CD4-positive, alpha-beta T cell treated with Interleukin-6 at 100 ng/mL for 8 hours (primary cell): ENCODE measurements at places on chromosomes 1 and 21.
A peak's percentile ranks its signal among the peaks of the same experiment; 100 is the strongest.

DNA sequence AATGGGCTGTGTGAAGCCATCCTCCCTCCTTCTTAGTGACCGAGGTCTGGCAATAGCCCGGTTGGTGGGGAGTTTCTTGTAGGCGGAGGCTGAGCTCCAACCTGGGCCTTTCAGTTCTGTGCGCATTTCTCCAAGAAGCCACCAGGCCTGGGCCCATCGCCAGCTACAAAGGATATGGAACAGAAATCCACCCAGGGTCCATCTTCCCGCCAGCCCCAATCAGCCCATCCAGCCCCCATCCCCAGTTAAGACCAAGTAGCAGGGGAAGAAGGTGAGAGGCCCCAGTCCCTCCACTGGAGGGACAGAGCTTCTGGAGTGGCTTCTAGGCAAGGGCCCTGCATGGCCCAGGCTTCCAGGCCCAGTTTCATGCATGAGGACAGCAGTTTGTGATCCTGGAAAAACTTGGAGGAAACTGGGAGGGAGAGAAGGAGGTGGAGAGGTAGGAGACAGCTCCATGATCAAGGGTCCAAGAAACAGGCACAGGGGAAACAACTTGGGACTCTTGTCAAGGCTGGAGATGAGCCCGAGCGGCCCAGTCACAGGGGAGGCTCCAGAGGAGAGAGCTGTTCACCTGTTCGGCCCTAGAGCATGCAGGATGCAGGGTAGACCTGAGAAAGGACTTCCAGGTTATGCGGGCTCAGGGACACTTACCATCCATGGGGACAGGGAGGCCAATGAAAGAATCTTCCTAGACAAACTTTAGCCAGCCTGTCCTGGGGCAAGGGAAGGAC, 261.2 kb downstream of the PTPRU start:
- DNase-seq, result no peak

- no peak for DNase-seq
These were observed 51.1 kb upstream of the PRDX6 start for GRCh38 chr1:173426057-173426456.

DNA sequence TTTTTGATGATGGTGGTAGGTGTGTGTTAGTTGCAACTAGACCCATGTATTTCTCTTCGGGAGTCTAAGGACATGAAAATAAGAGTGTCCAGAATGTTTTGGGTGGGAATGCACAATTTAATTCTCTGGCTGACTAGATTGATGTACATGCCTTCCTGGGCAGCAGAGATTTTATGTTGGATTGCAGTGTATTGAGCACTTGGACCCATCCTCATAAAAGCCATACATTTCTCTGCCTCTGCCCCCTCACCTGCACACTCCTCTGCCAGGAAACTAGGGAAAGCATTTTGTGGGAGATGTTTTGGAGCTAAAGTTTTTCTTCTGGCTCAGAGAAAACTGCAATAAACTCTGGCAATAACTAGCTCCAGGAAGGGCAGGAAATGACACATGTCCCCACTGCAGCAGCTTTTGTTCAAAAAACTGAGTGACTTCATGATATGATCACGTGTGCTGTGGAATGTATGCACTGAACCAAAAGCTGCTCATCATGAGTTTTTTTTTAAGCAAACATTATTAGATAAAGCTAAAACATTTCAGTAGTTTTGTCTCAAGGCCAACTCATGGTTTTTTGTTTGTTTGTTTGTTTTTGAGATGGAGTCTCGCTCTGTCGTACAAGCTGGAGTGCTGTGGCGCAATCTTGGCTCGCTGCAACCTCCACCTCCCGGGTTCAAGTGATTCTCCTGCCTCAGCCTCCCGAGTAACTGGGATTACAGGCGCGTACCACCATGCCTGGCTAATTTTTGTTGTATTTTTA, 17.6 kb downstream of the RIT1 start:
- DNase-seq, result peak; percentile 40

GRCh38 chr1:206713070-206713469, 28.4 kb downstream of the MAPKAPK2 start:
- no peak for DNase-seq

DNA sequence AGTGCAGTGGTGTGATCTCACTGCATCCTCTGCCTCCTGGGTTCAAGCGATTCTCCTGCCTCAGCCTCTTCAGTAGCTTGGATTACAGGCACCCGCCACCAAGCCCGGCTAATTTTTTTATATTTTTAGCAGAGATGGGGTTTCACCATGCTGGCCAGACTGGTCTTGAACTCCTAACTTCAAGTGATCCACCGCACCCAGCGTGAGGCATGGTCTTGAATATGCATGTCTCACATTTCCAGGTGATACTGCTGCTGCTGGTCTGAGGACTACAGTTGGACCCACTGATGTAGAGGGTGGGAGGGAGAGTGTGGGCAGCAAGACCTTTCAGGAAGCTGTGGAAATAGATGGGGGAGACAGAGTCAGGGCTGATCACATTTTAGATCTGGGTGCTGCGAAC, 21.9 kb upstream of the ASAP3 start:
- DNase-seq, result no peak

GRCh38 chr1:77282187-77282865, 507 bp downstream of the AK5 start:
- DNase-seq, result peak; percentile 17
